ENCODE measurements at places on chromosomes 12 and 14. TPM values are rescaled to one million over a fixed set of nuclear protein-coding genes. Genes with fewer than 3 reads are reported as not detected.

CLEC4D gene
- total RNA-seq = not detected

B4GALNT3 gene
- 0.75 TPM for total RNA-seq

CPNE8 gene
- total RNA-seq = 8.5 TPM

LPAR5 gene
- total RNA-seq = 0.85 TPM

PRB2 gene
- total RNA-seq = not detected

CIROP gene
- total RNA-seq = not detected

IRF9 gene
- 16.9 TPM for total RNA-seq

TAS2R31 gene
- total RNA-seq = not detected

AQP6 gene
- total RNA-seq = not detected

UBC gene
- 1,292 TPM for total RNA-seq

SLC8A3 gene
- total RNA-seq = not detected

APOLD1 gene
- total RNA-seq = 0.16 TPM

CLEC9A gene
- total RNA-seq = not detected

TMTC2 gene
- 1.0 TPM for total RNA-seq

SERPINA4 gene
- total RNA-seq = not detected

MANSC1 gene
- 4.3 TPM for total RNA-seq

STAC3 gene
- total RNA-seq = 0.36 TPM

C12orf54 gene
- total RNA-seq = not detected

ENDOU gene
- not detected for total RNA-seq

DGLUCY gene
- 18.3 TPM for total RNA-seq

CEBPE gene
- total RNA-seq = not detected

TMEM116 gene
- 6.9 TPM for total RNA-seq

TC2N gene
- total RNA-seq = 0.54 TPM

TMEM229B gene
- 0.20 TPM for total RNA-seq

LEMD3 gene
- 8.9 TPM for total RNA-seq

RNASE4 gene
- total RNA-seq = 4.3 TPM

KRT74 gene
- not detected for total RNA-seq

AKAP6 gene
- 0.54 TPM for total RNA-seq

RASSF9 gene
- 0.67 TPM for total RNA-seq

ATP6V1D gene
- 74.1 TPM for total RNA-seq

PTCSC3 gene
- total RNA-seq = not detected

P2RX7 gene
- not detected for total RNA-seq

RBM19 gene
- total RNA-seq = 18.4 TPM

CRIP2 gene
- total RNA-seq = 172 TPM

CLEC6A gene
- total RNA-seq = not detected

TMPRSS12 gene
- total RNA-seq = not detected

CACNB3 gene
- total RNA-seq = 34.0 TPM

PWP1 gene
- 93.9 TPM for total RNA-seq

FERMT2 gene
- total RNA-seq = 54.9 TPM

DYNLL1 gene
- 634 TPM for total RNA-seq

GOLGA3 gene
- total RNA-seq = 25.7 TPM

SMCO2 gene
- total RNA-seq = 0.36 TPM

BHLHE41 gene
- total RNA-seq = 1.2 TPM

PLA2G1B gene
- total RNA-seq = not detected

RDH16 gene
- 0.11 TPM for total RNA-seq

MAP3K9 gene
- 4.3 TPM for total RNA-seq

CD163 gene
- not detected for total RNA-seq

ADGRD1 gene
- 0.50 TPM for total RNA-seq

STON2 gene
- 0.93 TPM for total RNA-seq

MAP1LC3B2 gene
- total RNA-seq = 1.7 TPM

TESPA1 gene
- total RNA-seq = not detected

TXNRD1 gene
- 1,127 TPM for total RNA-seq

RTL1 gene
- 0.31 TPM for total RNA-seq

CPSF6 gene
- total RNA-seq = 60.3 TPM

All from A549 treated with ZK216348 at 1 μM for 4 hours (cell line).